Right atrium auricular region (tissue), 2 donors: ENCODE measurements at places on chromosomes 2 and 18. TPM values are rescaled to one million over a fixed set of nuclear protein-coding genes. Genes with fewer than 3 reads are reported as not detected.
A peak's percentile ranks its signal among the peaks of the same experiment; 100 is the strongest.

DNA sequence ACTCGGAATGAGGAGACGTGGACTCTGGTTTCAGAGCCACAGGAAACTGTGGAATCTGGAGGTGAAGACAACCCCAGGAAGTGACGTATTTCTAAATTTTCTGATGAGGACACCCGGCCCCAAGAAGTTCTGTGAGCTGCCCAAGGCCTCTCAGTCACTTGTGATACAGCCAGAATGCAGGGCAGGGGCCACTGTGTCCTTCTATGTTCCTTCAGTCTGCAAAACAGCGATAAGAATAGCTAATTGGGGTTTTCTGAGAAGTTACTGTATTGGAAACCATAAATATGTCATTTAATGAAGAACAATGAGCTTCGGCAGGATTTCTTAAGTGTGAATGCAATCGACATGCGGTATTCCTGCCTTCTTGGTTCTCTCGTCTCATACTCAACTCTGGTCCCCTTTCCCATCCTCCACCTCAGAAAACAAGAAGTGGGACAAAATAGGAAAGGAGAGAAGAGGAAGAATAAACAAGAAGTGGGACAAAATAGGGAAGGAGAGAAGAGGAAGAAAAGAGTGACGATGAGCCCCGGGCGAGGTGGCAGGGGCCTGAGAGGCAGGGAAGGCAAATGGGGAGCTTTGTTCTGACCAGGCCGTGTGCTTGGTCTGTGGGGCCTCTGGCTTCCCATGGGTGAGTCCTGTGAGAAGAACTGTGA, 282.0 kb upstream of the REV1 start:
- no peak for DNase-seq

DNA sequence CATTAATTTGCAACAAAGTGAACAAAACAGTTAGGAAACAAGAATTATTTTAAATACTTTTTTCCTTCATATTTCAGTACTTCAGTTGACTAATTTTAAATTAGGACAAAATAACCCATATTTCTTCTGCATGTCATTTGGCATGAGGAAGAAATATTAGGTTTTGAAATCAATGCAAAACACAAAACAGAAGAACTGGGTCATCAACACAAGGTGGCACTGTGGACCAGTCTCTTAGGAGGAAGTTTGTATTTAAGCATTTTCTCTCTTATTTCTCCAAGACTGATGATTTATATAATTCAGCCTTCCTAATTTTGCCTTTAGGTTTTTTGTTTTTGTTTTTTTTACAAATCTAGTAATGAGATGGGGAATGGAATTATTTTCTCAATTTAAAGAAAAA, 352.8 kb upstream of the KCNH7 start:
- no peak for DNase-seq

GRCh38 chr2:68246396-68246795, 5.9 kb downstream of the PPP3R1 start:
- DNase-seq = no peak

DNA sequence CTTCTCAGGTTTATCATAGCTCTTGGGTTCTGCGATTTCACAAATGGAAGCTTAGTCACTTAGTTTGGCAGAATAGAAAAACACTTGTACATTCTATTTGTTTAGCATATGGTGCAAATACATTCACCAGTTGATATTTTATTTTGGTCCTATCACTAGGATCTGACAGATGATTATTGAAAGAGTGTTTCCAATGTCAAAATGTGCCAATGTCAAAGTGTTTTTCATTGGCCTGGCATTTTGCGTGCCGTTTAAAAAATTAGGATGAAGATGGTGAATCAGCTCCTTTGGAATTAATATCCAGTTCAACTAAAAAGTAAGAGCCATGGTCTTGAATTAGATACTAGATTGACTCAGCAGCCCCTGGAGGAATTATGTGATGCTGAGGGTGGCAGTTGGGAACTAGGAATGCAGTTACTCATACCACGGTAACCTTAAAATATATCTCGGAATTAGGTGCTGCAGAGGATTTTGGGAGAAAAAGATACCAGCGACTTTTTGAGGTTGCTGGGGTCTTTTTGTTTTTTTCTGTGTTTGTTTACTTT, 87.0 kb downstream of the SPHKAP start:
- DNase-seq = no peak

DNA sequence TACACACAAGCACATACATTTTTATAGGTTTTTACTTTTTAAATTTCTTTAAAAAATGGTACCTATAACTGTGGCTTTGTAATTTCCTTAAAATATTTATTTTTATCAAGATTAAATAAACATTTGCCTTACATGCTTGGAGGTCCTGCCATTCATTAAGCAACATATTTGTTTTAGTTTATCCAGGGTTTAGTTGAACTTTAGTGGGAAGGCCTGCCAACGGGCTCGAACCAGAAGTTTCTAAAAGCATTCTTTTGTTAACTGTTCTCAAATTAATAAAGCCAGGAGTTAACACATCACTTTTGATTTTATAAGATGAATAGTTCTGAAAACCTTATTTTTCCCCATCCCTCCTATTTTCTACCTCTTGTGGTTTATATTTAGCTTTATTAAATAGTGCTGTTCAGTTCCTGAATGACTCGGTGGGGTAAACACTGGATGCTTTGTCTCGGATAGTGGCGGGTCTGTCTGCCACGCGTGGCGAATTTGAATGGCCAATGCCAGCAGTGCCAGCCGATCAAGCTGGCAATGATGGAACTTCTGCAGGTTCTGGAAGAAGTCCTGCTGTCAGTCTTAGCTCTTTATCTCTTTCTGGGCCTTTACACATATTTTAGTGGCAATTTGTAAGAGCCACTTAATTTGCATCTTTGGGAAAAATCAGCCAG, 32.2 kb downstream of the SH3YL1 start:
- DNase-seq = no peak

- peak; percentile 66 for DNase-seq
These were observed 15.9 kb upstream of the TMEM214 start for GRCh38 chr2:27016801-27017325.

- DNase-seq = no peak
These were observed 61.9 kb upstream of the BZW1 start for GRCh38 chr2:200749631-200750322.

GRCh38 chr2:146481629-146482028, 1363.2 kb upstream of the ACVR2A start:
- DNase-seq = no peak

GRCh38 chr2:142165790-142166189, 35.0 kb upstream of the LRP1B start:
- no peak for DNase-seq

GRCh38 chr2:182824056-182824766, 42.2 kb downstream of the FRZB start:
- DNase-seq = no peak

- no peak for DNase-seq
These were observed at the start of gene SLC4A3 for GRCh38 chr2:219627103-219628100. TSS of gene SLC4A3 (plus strand) at chr2:219627630. CDS start at chr2:219627993, 363 bp downstream.

DNA sequence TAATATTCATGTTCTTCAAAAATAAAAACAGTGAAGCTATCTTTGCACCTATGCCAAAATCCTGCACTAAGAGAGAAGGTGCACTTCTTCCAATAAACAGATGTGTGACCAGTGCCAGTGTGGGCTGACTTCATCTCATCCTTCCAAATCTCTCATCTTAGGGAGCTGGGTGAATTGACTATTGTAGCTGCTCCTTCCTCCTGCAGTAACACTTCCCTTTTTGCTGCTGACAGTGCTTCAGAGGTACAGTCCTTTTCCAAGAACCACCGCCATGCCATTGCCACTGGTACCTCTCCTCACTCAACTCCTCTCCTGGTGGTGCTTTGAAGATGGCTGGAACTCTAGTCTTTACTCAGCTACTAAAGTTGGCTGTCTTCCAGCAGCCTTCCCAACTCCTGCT, 42.1 kb upstream of the ARHGAP25 start:
- DNase-seq = no peak

GRCh38 chr18:3402982-3403451, 47.0 kb upstream of the TGIF1 start:
- no peak for DNase-seq

DNA sequence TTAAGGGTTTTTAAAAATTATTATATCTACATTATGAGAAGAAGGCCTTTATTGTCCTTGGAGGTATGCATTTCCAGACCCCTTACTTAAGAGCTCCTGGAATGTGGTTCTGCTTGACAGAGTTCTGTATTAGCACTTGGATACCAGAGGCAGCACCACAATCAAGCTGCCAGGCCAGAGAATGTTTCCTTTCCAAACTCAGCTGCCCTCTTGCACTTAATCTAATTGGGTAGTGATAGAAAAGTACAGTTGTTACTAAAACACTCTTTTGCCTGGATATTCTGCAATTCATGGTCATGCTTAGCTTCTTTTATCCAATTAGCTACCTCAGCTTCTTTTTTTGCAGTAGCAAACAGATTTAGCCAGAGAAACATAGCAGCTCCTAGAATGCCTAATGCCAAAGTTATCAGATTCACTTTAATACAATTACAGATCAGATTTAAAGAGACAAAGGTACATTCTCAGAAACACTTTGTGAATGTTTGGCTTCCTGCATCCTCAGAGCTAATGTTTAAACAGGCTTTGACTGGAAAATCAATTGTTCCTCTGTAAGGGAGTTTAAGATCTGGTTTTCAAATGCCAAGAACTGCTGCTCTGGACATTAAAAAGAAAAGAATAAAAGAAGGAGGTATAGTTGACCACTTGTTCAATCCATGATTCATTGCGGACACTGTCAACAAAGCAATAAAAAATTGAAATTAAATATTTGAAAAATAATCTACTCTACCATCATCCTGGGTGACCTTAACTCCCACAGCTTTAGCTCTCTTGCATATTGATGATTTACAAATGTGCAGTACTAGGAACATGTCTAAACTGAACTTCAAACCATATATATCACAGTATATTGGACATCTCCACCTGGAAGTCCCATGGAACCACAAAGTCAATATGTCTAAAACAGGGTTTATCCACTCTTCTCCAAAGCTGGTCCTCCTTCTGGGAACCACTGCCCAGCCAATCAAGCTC, 12.8 kb downstream of the NOSTRIN start:
- no peak for DNase-seq

The RAPGEF4 gene
- 6.2 TPM for total RNA-seq

The HTR2B gene
- 7.3 TPM for total RNA-seq

The FOXI3 gene
- total RNA-seq = not detected

The CERKL gene
- not detected for total RNA-seq

The SFTPB gene
- total RNA-seq = not detected

The DUSP11 gene
- total RNA-seq = 17.0 TPM

The MEMO1 gene
- total RNA-seq = 20.9 TPM

The SAP130 gene
- 8.9 TPM for total RNA-seq
